Ureter (tissue), 1 donor: ENCODE measurements at places on chromosomes 13 and 19. TPM values are rescaled to one million over a fixed set of nuclear protein-coding genes. Genes with fewer than 3 reads are reported as not detected.

DNA sequence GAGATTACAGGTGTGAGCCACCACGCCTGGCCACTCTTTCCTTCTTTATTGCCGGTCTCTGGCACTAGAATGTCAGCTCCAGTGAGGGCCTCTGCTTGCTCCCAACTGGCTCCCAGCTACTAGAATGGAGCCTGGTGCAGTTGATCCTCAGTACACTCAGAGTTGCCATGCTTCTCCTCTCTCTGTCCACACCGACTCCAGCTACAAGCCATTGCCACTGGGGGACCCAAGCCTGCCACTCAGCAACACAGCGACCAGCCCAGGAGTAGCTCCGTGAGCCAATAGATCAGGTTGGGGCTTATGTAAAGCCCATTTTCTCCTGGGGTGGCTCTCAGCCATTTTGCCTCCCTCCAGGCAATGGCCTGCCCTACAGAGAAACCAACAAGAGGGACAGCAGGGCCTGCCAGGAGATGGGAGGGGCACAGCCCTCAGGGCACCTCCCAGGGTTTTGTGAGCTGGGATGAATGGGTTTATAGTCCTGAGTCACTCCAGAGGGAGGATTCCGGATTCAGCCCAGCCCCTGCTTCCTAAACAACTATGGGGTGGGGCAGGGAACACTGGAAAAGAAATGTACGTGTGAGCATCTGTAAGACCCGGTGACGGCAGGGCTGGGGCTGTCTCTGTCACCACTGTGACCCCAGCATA is 36.5 kb downstream of the OPA3 start:
- DNase-seq, result no peak

DNA sequence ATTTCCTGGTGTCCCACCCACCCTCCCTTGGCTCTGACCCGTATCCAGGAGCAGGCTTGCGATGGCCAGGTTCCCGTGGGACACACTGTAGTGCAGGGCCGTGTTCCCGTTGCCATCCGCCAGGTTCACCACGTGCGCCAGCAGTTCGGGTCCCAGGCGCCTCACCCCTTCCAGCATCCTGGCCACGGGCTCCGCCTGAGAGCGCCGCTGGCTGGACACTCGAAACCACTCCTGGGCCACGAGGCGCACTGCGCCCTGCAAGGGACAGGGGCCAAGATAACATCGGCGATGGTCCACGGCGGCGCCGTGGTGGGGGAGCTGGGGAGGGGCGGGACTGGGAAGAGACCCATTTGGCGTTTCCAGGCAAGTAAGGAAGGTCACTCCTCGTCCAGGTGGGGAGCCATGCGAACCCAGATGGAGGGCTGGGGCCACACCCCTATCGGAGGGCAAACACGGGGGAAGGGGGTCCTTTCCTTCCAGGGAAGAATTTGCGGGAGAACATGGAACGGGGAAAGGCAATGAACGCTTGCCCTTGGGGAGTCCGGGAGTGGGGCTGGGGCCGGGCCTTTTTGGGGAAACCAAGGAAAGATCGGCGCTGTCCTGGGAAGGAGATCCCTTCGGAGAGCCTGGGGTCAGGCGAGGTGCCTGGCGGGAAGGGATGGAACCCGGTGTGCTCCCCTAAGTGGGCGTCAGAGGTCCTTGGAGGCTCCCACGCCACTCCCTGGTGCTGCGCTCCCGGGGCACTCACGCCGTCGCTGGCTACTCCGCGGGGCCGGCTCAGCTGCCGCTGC is 9.9 kb downstream of the KANK3 start:
- DNase-seq, result no peak

DNA sequence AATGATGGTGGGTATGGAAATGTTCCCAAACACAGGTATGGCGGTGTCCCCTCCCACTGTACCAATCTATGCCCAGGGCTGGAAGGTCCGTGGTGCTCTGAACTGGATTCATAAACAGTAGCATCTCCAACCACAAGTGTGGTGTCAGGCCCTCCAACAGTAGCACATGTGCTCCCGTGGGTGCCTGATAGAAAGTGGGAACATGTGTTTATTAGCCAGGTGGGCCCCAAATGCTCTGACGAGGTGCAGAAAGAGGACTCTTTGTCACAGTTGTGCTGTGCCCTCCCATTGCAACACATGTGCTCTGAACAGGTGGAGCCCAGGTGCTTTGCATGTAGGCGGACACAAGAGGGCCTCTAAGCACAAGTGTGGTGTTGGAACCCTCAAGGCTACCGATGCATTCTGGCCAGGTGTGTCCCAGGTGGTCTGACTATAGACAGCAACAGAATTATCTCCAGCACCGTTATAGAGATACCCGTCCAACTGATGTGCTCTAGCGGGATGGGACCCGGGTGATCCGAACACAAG is 75.4 kb upstream of the ZNF30 start:
- no peak for DNase-seq

GRCh38 chr19:18764591-18765051 is 26.5 kb downstream of the COMP start:
- no peak for DNase-seq

- no peak for DNase-seq
Observed at GRCh38 chr13:32206097-32206740, 108.9 kb downstream of the ZAR1L start.

DNA sequence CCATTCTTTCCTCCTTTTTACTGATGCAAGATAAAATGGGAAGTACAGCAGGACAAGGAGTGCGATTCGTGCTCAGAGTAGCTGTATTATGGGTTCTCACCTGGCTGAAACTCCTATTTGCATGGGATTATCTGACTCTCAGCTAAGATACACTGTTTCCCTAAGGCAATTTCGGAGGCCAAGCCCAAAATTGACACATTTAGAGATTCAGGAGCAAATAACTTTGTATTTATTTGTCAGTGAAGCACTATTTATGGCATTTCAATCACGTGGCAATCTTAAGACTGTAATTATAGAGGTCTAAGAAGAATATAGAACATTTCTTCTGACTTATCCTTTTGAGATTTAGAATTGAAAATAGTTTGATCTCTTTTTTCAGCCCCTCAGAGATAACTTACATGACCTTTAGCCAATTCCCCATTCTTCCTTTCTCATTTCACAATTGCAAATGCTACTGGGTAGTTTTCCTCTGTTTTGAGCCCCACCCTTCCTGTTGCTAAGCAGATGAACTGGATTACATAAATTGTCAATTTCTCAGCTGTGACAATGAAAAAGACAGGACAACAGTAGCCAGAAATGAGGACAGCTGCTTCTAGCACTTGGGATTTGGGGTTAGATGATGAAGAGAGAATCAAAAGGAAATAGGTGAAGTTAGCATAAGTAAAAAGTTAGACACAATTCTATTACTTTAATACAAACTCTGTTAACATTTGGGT is 122.7 kb upstream of the FRY start:
- no peak for DNase-seq

The VSIG10L gene
- 2.1 TPM for total RNA-seq

The APOE gene
- total RNA-seq, result 61.2 TPM

DNA sequence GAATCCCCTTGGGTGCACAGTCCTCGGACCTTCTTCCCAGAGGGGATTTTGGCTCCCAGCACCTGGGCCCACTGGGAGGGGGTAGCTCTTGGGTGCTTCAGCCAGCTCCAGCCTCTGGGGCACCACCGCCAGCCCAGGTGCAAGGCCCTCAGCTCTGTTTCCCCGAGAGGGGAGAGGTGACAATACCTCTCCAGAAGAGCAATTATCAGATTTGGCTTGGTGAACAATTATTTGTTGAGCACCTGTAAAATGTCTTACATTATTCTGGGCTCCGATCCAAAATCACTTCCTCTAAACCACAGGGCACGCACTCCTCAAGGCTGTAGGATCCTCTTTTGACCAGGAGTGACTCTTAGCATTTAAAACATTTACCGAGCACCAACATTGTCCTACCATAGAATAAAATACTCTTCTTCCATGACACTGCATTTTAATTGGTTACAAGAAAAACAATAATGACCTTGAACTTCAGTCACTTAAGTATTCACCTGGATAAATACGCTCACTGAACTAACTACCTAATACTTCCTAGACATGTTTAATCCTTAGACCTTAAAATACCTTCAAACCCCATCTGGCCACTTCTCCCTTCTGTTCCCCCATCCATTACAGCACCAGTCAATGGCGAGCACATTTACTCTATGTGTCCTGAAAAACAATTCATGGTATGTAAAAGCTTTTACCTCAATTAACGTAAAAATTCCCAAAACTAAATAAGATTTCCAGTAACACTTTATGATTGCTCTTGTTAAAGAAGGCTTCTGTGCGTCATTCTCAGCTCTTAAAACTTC is 54.8 kb downstream of the ABCC4 start:
- no peak for DNase-seq

DNA sequence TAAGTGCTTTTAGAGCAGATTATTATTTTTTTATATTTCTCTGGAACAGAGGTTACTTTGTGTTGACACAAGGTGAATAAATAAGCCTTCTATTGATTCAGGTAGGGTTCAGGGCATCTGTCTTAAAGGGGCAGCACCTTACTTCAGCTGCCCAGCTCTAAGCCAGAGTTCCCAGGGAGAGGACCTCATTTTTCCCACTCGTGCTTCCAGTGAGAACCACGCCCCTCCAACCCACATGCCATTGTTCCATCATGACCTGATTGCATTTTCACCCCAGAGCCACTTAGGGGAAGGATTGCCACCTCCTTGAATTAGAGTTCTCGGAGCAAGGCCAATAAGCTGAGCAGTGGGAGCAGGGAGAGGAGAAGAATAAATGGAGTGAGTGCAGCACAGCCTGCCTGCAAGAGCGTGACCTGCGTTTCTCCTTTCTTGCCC is 104.3 kb upstream of the FRY start:
- DNase-seq, result no peak

The ZNF99 gene
- total RNA-seq, result 0.34 TPM

- no peak for DNase-seq
Observed at GRCh38 chr19:43738780-43739211, 16.0 kb downstream of the SMG9 start.
